ENCODE measurements at places on chromosomes 2 and 18. TPM values are rescaled to one million over a fixed set of nuclear protein-coding genes. Genes with fewer than 3 reads are reported as not detected.

DNA sequence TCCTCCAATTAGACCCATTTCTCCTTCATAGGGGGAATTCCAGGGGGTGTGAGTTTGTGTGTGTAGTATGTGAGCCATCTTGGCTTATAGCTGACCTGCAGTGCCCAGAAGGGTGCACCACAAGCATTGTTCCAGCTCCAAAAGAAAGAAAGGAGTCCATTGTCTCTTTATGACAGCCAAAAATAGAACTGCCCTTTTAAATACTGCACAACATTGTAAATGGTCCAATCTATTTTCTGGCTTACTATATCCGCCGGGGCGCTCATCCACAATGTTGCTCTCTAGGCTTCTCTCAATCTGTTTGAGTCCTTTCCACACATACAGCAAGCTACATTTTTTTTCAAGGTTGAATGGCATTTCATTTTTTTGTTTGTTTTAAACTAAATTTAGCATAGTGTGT lies 517.5 kb downstream of the STK39 start:
- no peak for DNase-seq

GRCh38 chr2:19419211-19419880 lies 60.9 kb upstream of the OSR1 start:
- DNase-seq = no peak

GRCh38 chr2:12303181-12304030 lies 413.3 kb upstream of the TRIB2 start:
- no peak for DNase-seq

DNA sequence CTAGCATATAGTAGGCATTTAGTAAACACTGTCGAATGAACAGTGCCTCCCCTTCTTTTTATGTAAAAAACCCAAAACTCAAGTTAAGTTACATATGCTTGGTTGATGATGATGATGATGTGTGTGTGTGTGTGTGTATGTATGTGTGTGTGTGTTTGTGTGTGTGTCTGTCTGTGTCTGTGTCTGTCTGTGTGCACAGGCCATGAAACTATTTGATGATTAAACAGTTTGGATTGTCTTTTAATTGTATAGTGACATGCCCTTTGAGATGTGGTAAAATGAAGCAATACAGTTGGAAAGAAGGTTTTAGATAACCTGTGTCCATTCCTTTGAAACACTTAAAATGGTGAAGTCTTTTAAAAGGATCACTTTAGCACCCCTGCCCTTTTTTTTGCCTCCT lies 105.6 kb downstream of the MAP4K4 start:
- no peak for DNase-seq

- DNase-seq = no peak
Measured at GRCh38 chr2:60159519-60159918, 393.9 kb downstream of the BCL11A start.

DNA sequence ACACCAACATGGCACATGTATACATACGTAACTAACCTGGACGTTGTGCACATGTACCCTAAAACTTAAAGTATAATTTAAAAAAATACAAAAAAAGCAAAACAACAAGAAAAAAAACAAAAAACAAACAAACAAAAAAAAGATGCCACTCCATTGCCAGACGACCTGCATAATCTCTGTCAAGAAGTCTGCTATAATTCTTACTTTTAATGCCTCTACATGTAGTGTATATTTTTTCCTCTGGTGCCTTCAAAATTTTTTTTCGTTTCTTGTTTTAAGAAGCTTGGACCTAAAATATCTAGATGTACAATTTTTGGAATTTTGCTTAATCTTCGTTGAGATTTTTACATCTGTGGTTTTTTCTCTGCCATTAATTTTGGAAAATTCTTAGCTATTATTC lies 235.6 kb upstream of the ZNF521 start:
- DNase-seq = no peak

GRCh38 chr2:188997263-188997662 lies 23.1 kb downstream of the COL3A1 start:
- DNase-seq = no peak

- DNase-seq = no peak
Measured at GRCh38 chr2:46332686-46333281, 35.6 kb downstream of the EPAS1 start.

DNA sequence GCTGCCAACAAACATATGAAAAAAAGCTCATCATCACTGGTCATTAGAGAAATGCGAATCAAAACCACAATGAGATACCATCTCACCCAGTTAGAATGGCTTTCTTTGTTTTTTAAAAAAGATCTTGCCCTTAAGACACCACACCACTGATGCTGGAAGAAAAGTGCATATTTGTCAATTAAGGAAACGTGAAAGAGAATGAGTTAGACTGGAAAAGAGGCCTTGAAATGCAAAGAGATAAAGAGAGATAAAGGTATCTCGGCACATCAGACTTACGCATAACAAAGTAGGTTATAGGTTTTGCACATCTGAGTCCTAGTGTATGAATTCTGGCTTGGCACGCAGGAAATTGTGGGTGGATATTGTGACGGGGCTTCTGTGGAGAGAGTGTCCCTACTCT lies 149.5 kb downstream of the MTX2 start:
- no peak for DNase-seq

GRCh38 chr2:171584001-171584400 lies 61.7 kb downstream of the CYBRD1 start:
- no peak for DNase-seq

GRCh38 chr2:68753318-68753717 lies 18.7 kb downstream of the ARHGAP25 start:
- no peak for DNase-seq

DNA sequence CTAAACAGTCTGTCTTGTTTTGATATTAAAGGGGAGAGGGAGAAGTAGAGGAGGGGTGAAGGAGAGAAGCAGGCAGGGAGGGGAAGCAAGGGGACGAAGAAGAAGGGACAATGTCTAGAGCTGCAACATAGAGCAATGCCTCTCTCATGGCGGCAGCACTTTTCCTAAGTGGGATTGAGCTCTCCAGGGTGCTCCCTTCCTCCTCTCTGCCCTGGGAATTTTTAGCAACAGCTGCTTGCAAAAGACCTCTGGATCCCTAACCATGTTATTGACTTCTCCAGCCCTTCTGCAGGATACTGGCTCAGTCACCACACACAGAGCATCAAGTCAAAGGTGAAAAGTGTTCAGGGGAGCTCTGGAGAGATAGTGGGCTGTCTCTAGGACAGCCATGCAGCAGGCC lies 734.9 kb downstream of the EPHA4 start:
- no peak for DNase-seq

DNA sequence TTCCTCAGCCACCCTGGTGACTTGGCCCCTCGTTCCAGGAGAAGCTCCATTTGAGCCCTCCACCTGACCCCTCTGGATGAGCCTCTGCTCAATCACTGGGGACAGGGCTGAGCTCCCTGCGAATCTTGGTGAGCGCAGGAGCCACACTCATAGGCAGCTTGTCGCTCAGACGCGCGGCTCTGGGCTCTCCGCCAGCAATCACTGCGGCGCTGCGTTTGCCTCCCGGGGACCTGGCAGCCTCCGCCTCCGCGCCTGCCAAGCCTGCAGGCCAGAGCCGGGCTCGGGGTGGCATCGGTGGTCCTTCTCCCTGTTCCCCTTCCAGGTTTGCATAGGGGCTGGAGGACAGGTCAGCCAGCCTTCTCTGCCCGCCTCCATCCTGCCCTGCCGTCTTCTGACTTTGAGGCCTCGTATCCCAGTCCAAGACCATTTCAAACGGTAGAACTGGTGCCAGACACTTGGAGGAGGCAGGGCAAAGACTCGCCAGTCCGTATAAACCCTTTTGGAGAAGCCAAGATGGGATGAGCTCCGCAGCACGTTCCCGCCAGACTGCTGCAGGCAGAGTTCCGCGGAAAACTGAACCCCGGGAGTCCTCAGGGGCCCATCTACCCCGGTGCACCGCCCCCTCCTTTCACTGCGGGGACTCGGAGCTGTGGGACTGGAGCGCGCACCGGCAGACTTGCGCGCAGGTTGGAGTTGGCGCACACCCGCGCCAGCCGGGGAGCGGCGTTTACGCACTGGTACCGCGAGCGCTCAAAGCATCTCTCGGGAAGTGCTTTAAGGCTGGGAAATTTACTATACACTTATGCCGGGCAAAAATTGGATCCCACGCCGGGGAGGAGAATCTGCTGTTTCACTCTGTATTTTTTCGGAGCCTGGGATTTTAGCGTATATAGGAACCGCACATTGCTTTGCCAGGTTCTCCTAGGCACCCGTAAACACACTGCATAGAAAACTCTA lies 1.1 kb upstream of the TACR1 start:
- DNase-seq = no peak

DNA sequence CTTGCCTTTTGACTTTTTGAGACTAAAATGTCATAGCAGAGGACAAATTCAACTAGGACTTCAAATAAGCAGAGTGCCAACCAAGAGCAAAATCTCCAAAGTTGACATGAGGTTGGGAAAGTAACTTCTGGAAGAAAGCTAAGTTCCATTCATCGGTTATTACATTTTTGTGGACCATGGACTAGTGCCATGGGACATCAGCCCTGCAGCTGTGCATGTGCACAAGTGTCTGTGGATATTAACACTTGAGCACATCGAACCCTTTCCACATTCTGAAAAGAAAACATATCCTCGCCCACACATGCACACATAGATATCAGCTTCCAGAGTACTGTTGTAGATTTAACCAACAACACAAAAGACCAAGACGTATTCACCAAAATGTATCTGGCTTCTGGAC lies 262.6 kb downstream of the NYAP2 start:
- DNase-seq = no peak

- no peak for DNase-seq
Measured at GRCh38 chr2:69561101-69561500, 82.4 kb downstream of the AAK1 start.

GRCh38 chr2:150767991-150768746 lies 280.7 kb upstream of the RND3 start:
- DNase-seq = no peak

INO80B gene
- 19.0 TPM for polyA plus RNA-seq

VWC2L gene
- not detected for polyA plus RNA-seq

COPS7B gene
- 39.2 TPM for polyA plus RNA-seq

MROH2A gene
- polyA plus RNA-seq = not detected

SNED1 gene
- 3.6 TPM for polyA plus RNA-seq

GRHL1 gene
- polyA plus RNA-seq = 0.83 TPM

ATOH8 gene
- polyA plus RNA-seq = 21.1 TPM
